ENCODE measurements at places on chromosomes 3 and 15.

DNA sequence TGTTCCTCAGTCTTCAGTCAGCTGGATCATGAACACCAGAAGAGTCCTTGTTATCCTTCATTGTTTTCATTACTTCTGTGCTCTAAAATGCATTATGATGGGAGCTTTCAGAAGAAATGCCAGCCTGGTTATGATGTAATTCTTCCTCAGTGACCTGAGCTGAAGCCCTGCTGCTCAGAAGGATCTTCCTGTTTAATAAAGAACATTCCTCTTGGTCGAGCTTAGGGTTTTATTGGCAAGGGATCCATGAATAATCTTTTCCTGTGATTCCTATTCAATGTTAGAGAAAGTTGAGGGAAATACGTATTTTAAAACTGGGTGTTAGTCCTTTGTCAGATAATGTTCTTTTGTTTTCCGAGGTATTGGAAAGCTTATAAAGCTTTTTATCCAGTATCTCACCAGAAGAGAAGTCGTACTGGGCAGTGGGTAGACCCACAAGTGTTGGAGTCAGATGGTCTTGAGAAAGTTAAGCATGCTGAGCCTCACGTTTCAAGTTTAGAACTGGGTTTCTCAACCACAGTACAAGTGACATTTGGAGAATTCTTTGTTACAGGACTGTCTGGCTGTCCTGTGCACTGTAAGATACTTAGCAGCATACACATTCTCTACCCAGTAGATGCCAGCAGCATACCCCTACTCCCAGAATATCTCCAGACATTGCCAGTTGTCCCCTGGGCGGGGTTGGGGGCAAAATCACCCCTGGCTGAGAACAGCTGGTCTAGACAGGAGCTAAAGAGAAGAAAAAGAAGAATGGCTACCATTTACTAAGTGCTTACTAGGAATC, 212.3 kb upstream of the BHLHE40 start:
- no peak for DNase-seq

DNA sequence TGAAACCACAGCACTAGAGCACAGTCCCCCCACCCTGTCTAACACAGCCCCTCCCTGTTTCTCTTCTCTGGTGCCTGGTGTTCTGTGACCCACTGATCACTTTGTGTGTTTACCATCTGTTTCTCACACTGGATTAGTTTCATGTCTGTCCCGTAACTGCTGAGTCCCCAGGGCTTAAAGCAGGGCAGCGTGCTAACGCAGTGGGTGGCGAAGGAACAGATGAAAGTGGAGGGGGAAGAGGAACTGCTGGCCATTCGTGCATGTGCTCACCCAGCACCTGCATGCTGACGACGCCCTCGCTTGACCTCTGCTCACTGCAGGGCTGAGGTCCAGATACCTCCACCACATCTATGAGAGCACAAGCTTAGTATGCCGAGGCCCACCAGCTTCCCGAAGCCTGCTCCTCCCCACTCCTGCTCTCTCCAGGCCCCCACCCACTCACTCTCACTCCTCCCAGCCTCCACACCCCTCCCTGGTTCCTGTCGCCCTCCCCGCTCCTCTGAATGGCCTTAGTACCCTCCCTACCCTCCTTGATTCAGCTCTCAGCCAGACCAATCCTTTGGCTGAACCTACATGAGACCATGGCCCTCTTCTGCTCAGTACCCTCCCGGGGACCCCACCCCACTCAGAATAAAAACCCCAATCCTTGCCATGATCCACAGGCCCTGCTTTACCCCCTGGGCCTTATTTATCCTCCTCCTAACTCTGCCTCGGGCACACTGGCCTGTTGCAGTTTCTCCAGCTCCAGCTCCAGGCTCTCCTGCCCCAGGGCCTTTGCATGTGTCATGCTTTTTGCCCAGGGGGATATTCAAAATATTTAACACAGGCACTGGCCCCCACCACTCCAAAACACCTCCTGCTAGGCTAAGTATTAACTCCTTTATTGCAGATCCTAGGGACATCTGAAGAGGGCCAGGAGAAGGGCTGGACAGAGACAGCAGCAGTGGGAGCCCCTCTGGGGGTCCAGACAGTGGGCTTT, 15.1 kb upstream of the IQSEC1 start:
- DNase-seq = no peak

DNA sequence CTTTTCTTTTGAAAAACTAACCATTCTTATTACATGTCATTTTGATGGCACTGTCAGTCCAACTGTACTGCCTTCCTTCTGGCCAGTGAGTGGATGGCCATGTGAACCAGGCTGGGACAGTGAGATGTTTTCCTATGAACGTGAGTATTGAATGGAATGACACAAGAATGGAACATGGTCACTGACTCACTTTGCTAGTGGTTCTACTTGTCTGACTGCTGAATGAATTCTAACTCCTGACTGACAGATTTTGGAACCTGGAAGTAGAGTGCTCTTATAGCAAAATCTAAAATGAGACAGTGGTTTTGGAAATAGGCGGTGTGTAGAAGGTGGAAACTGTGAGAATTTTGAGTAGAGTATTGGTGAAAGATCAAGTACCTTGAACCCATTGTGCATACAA, 606.9 kb upstream of the KCNMB2 start:
- no peak for DNase-seq

DNA sequence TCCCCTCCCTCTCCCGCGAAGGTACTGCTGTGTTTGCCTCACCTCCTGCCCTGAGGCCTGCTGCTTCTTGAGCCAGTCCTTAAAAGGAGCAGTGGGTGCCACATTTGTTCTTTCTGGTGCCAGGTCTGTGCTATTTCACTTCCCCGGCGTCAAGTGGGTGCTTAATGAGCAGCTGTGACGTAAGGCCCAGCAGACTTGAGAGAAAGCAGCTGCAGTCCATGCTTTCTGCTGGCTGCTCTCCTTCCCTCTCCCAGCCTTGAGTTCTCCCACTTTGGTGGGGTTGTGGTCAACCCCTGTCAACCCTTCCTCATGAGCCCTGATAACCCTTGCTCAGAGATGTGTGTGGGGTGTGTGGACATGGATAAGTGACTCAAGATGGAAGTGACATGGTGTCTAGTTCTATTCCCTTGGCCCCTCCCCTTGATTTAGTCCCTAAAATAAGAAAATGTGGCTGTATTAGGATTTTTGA, 6.9 kb downstream of the INAFM2 start:
- peak; percentile 45 for DNase-seq

- DNase-seq = no peak
These were observed 5.3 kb downstream of the FGD5 start for GRCh38 chr3:14823910-14824629.

DNA sequence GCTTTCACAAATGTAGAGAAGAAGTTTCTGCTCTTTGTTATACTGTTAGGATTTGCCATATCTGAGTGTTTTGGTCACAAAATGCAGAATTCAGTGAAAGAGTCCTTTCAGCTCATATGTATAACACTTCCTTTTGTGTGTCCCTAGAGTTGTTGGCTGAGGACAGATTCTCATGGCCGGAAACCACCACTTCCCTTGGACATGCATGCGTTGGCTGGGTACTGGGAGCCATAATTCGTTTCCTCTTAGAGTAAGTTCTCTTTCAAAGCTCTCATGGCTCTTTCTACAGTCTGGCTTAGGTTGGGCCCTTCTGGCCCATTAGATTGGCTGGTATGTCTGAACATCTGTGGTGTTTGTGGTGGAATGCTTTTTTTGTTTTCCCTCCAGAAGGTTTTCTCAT, 298.5 kb downstream of the DIPK2A start:
- no peak for DNase-seq

GRCh38 chr3:147795418-147795817, 386.3 kb downstream of the ZIC1 start:
- no peak for DNase-seq

- no peak for DNase-seq
These were observed 83.7 kb downstream of the CMSS1 start for GRCh38 chr3:99901200-99901926.

DNA sequence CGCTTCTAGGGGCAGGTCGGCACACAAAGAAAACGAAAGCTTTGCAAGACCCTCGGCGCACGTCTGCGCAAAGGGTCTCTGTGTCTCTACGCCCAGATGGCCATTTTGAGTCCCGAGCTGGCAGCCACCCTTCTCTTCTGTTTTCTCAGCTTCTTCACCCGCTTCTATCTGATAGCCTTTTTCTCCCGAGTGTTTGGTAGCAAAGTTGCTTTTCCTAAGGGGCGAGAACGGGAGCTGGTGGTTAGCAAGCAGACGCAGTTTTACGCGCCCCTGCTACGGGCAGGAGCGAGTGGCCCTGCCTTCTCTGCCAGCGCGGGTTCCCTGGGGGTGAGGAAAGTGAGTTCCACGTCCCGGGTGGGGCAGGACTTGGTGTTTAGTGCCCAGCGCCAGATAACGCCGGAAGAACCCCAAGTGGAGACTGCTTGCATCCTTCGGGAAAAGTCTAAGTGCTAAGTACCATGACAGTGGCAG, 2.9 kb upstream of the MKRN2 start:
- peak; percentile 63 for DNase-seq

GRCh38 chr3:46462111-46462510, 2.6 kb downstream of the LTF start:
- no peak for DNase-seq

GRCh38 chr3:32009101-32009500, 27.6 kb downstream of the ZNF860 start:
- no peak for DNase-seq

- DNase-seq = no peak
These were observed 9.9 kb upstream of the GP9 start for GRCh38 chr3:129050556-129051295.

- no peak for DNase-seq
These were observed 32.5 kb downstream of the NR2F2 start for GRCh38 chr15:96362755-96363651.

DNA sequence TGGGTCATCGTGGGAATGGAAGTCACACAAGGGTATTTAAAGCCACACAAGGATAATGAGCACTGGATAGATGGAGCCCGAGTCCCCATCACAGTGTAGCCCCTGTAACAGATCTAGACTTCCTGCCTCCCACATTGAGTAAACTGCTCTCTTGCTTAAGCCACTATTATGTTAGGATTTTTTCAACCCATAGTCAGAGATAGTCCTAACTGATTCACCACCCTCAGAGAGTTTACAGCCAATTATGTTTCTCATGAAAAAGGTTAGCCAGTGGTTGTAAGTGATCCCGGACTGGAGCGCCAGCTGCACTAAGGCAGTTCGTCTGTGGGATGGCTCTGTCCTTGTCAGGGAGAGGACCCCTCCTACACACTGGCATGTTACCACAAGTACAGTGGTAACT, 77.0 kb downstream of the KLF13 start:
- DNase-seq = no peak

DNA sequence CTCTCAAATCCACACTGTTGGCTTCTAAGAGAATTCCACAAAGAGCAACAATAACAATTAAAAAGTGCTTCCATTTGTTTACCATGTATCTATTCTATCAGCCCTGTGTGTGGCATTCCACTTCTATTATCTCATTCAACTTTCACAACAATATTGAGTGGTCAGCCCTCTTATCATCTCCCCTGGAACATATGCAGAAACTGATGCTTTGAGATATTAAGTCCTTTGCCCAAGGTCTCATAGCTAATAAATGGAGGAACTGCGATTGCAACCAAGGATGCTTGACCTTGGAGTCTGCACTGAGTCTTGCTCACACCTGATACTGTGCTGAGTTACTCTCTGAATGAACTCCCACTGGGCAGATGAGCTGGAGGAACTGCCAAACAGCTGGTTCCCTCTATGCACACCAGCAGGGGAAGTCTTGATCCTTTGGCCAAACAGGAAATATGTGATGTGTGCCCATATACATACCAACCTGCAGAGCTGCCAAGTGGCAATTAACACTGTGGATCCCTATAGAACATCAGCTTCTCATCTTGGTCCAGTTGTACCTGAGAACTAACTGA, 144.7 kb upstream of the WNT5A start:
- DNase-seq = no peak

GRCh38 chr3:126208606-126209256, 28.3 kb upstream of the ALDH1L1 start:
- peak; percentile 81 for DNase-seq

DNA sequence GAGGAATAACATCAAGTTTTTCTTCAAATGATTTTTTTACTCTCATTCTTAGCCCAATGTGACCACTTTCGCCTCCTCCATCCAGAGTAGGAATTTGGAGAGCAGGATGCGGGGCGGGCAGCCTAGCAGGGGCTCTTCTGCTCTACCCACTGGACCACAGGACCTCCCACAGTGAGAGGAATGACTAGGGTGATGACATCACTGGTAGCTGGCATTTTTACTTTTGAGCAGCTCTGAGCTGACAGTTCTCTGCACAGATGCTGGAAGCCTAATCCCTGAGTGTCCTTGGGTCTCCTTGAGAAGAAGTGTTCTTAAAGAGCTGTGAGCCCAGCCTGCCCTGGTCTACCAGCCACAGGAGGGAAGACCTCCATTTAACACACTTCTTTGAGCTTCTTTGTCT, 1.4 kb upstream of the HCN4 start:
- DNase-seq = no peak

DNA sequence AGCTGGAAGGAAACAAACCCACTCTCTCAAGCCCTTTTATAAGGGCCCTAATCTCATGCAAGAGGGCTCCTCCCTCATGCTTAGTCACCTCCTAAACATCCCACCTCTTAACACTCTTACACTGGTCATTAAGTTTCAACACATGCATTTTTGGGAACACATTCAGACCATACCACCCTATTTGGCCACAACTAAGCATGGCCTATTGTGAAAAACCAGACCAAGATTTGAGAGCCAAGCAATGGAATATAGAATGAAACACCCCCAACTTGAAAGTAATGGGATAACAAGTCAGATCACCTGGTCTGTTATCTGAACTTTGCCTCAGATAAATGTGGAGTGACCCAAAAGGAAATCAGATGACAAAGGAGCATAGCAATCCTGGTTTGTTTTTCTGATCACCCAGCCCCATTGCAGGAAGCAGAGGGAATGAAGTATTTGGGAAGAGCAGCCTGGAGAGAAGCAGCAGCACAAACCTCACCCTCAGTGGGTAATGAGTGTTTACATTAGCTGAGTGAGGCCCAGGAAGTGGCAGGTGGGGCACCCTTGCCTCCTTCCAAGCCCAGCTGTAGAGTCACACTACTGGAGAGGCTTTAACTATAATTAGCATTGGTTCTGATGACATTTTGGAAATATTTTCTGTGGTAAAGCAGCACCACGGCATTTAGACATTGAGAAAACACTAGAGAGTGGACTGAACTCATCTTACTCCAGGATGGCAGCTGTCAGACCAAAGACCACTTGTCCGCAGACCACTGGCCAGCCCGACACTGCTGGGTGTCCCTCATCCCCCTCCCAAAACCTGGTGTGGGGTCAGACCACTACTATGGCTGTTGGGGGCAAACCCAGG, 48.8 kb upstream of the PRTG start:
- peak; percentile 21 for DNase-seq

DNA sequence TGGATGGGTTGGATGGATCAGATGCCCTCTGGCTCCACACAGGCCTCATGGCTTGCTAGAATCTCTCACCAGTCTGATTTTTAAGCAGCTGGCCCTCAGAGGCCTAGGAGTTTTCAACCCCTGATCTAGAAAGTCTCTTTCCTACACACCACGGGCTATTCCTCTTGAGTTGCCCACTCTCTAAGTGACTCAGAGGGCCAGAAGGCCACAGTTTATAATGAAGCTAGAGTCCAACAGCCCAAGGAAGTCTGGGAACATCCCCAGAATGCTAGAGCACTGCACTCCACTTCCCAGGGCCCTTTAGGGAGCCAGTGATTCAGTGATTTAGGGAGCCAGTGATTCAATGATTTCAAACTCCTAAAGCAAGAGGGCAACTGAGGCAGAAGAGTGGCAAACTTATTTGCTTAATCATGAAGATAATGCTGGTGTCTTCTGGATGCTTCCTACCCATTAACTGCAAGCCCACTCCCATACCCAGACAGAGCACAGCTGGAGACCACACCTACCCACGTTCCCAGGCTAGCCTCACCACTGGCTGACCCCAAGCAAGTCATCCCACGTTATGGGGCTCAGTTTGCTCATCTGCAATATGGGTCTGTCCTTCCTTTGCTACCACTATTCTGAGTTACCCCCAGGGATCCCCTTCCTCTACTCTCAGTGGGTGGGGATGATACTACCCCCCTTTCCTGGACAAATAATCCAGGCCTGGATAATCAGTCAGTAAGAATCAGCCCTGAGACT, 36.7 kb downstream of the ABTB1 start:
- DNase-seq = no peak

Measured in NCI-H1092 (cell line).